ENCODE measurements at places on chromosomes 7 and 10.

- peak; percentile 36 for DNase-seq
Measured at GRCh38 chr10:3067118-3067858, at the start of gene PFKP. Gene PFKP, plus strand, starts transcription at chr10:3067548. Its CDS starts 48 bp downstream, at chr10:3067596.

- no peak for DNase-seq
Measured at GRCh38 chr7:85719981-85720953, 533.4 kb upstream of the SEMA3D start.

DNA sequence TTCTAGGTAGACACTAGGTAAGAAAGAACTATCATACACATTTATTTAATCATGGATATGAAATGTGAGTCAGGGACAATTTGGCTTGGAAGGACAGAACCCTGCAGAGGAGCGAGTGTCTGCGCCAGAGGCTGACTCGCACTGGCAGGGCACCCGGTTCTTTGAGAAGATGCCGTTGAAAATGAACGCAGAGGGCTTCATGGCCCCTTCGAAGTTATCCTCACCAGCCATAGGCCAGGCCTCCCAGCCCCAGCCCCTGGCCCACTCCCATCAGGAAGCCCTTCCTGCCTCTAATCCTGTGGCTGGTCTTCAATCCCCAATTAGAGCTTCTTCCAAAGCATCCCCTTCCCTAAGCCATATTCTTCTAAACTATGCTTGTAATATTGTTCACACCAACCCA, 239.8 kb downstream of the TCERG1L start:
- no peak for DNase-seq

DNA sequence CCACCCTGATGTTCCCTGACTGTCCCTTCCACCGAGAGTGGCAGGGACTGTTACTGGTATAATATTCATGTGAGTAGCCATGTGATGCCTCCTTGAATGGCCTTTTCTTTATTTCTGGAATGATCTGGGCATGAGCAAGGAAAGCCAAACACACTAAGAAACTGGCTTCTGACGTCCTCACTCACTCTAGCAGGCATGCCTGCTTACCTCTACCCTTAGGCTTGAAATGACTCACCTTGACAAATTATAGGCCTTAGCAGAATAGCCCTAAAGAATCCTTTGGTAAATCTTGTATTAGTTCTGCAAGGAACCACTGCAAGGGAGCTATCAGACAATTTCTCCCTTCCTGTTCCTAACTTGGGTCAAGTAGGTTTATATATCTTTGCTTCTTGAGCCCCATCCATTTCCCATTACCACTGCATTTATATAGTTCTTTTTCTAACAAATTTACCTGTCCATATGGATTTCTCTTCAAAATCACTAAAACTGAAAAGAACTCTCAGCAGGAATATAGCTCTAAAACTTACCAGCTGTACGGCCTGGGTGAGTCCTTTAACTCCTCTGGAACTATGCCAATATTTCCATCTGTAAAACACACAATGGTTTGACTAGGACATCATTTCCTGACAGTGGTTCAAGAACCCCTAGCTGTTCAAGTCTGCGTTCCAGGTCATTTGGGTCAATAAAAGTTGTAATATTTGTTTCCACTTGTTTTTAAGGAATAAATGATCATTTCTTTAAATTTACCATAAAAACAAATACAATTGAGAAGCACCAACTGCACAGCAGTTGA, 13.0 kb upstream of the NDUFA5 start:
- DNase-seq: no peak

- DNase-seq: no peak
Measured at GRCh38 chr10:80957161-80957560, 419.5 kb downstream of the SH2D4B start.

DNA sequence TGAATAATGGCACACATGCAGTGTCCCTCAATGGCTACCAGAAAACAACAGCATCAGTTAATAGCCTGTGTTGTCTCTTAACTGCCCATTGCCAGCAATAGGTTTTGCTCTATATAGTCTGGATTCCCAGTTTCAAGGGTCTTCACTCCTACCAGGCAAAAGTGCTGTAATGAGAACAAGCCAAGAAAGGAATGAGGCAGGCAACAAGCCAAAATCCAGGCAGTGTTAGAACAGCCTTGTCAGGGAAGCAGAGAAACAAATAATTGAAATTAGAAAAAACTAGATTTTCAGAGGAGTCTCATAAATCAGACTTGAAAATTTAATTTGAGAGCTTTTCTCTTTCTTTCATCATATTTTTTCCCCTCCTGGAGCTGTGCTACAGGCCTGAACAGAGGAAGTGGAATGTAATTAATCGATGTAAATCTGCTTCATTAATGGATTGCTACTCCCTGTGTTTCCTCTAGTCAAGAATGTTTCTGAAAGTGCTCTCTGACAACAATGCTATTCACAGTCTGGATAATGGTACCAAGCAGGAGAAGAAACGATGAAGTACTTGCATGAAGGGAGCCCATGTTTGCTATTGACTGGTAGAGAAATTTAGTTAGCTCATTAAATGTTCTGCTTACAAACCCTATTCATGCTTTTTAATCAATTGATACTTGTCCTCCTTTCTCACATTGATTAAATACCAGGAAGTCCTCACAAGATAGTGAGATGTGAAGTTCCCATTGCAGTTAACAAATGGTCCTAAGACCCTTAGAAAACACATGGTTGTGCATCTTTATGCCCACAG, 202.0 kb upstream of the LRRTM3 start:
- DNase-seq: no peak

DNA sequence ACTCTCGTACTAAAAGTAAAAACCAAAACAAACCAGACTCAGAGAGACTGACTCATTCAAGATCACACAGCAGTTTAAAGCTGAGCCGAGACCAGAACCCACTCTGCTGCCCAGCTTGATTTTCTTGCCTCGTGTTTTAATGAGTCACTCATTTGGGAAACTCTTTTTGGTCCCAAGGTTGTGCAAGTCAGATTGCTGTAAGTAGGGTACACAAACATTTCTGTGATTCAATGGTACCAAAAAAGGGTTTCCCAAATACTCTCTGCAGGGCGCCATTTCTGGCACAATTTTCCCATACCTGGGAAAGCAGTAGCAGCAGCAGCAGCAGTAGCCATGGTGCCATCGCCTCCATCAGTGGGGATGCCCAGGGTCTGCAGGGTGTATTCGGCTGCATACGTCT, 69.9 kb downstream of the ASAH2B start:
- no peak for DNase-seq

GRCh38 chr7:13541326-13541725, 448.1 kb downstream of the ETV1 start:
- DNase-seq: no peak

DNA sequence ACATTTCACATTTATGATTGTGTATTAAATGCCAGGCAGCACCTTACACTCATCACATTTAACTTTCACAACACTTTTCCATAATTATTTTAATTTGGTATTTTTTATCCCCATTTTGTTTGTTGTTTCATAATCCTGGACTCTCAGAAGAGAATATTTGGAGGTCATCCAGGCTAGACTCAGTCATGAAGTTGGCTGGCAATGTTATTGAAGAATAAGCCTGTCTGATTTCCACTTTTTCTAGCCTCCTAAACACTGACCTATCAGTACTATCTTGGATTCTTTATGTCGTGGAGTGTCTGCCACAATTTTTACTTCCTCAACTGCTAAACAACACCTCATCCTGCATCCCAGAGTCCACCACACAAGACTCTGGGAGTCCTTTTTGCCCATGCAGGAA, 372.3 kb upstream of the NRP1 start:
- DNase-seq: no peak

- no peak for DNase-seq
Measured at GRCh38 chr10:93804200-93804599, 46.5 kb downstream of the LGI1 start.

DNA sequence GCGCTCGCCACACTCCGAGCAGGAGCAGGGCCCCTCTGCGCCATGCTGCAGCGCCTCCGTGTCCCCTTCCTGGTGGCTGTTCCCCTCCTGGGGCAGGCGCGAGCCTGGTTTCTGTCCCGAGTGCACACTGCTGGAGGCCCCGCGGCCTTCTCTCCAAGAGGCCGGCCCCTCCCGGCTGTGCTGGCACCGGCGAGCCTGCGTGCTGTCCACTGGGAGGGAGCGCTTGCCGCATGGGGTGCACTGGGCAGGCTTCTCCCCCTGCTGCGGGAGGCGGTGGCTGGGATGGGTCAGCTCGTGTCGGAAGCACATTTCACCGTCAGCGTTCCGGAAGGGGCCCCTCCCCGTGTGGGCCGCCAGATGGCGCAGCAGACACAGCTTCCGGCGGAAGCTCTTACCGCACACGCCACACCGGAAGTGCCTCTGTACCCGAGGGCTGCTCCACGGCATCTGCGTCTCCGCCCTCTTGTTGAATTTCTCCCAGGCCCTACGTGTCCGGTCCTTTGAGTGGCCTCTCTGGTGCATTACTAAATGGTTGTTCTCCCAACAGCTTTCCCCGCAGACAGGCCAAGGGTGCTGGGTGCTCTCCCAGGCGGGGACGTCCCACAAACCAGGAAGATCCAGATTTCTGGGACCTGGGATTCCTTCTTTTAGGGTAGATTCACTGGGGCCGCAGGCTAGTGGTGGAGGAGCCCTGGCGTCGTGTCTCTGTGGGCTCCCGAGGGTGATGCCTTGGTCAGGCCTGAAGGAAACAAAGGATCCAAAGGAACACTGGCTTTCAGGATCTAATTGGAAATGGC, 18.7 kb downstream of the ZNF786 start:
- no peak for DNase-seq

GRCh38 chr10:3043512-3044368, 23.6 kb upstream of the PFKP start:
- no peak for DNase-seq

DNA sequence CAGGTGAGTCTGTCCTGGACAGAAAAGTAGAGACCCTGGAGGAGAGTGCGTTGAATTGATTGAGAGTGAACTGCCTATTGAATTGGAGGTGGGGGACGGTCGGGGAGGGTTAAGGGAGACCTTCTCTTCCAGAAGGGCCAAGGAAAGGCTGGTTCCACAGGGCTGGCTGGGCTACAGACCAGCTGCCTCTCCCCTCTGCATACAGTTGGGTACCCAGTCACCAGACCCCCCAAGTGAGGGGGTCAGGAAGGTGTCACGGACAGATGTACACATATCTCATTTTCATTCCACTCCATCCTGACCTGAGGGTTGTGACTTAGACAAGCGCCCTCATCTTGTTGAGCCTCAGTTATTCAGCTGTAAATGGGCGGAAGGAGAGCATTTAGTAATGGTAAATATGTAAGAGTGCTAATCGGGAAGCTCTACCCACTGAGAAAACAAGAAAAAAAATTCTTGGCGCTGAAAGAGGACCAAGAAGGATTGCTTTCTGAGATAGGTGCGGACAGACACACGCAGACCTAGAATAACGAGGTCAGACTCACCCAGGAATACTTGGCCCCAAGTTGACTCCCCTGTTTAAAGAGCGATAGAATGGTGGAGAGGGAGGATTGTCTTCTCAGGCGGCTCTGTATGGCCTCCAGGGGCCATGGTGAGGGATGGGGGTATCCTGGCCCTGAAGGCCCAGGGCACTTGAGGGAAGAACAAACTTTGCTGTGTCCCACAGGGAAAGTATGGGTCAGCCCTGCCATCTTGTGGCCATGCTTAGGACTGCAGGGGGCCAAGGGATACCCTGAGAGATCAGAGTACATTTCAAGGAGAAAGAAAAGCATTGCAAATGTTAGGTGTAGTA, 7.2 kb upstream of the MBL2 start:
- no peak for DNase-seq

GRCh38 chr7:81298951-81299666, 380.3 kb upstream of the SEMA3C start:
- no peak for DNase-seq

DNA sequence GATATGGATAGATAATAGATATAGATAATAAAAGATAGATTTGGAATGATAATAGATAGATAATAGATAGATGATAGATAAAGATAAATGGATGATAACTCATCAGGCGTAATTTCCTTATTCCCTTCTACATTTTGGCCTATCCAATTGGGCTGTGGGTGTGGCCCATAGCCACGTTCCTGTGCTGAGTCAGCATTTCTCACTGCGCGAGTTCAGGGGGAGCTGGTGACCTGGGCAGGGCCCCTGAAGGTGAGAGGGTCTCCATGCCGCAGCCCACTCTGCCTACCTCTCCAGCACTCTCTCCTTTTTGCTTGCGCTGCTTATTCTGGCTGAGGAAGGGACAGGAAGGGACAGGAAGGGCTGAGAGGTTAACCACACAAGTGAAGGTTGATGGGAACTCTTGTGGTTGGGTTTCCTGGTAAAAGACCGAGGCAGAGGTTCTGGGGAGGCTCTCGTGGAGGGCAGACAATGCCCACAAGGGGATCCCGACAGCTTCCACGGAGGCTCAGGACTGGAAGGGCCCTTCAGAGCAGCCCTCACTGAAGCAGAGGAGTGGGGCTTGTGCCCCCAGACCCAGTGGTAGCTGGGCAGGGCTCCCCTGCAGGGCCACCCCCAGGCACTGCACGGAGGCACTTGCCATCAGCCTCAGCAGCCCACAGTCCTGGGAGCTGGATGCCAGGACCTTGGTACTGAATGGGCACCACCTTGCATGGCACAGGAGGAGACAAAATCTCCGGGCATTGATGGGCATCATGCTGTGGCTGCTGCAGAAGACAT, 247.3 kb upstream of the PITRM1 start:
- no peak for DNase-seq

- DNase-seq: no peak
Measured at GRCh38 chr10:24533981-24534380, 189.7 kb downstream of the ARHGAP21 start.

GRCh38 chr10:89301721-89302445, at the start of gene IFIT2:
Gene IFIT2, plus strand, starts transcription at chr10:89302046. Its CDS starts 78 bp downstream, at chr10:89302124.
- no peak for DNase-seq

- DNase-seq: no peak
Measured at GRCh38 chr7:95398155-95398940, 2.2 kb upstream of the PON3 start.

GRCh38 chr10:10552948-10553347, 464.7 kb upstream of the CELF2 start:
- no peak for DNase-seq

DNA sequence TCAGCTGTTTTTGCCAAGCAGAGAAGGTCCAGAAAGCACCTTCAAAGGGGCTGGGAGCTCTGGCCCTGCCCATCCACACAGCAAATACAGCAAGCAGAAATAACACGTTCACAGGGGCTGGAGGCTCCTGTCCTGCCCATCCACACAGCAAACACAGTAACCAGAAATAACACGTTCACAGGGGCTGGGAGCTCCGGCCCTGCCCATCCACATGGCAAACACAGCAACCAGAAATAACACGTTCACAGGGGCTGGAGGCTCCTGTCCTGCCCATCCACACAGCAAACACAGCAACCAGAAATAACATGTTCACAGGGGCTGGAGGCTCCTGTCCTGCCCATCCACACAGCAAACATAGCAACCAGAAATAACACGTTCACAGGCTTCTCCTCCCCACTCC, 558.1 kb downstream of the PTPRN2 start:
- no peak for DNase-seq

DNA sequence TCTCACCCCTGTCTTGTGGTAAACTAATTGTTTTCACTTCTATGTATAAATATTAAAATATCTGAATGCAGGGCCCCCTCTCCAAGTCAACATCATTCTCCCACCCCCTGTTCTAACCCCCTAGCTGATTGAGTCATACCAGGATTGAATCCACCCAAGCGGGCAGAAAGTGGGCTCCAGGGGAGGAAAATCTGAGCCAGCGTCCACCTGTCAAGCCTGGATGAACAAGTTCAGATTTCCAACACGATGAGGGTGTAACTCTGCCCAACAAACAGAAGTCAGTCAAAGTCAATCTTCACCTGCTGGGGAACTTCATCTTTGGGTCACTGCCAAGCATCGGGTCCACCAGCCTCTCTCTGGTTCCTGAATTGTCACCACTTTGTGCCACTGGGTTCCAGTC, 162.9 kb upstream of the CELF2 start:
- DNase-seq: no peak
